GM12878 (cell line): ENCODE measurements at places on chromosomes 16 and 17. TPM values are rescaled to one million over a fixed set of nuclear protein-coding genes. Genes with fewer than 3 reads are reported as not detected.

The KRTAP9-2 gene
- polyA plus RNA-seq: not detected in 2 replicates

GRCh38 chr17:49260011-49260816 is 29.6 kb upstream of the PHOSPHO1 start:
- no peak for DNase-seq

The CHST6 gene
- polyA plus RNA-seq: 0.46 and 0.57 TPM in 2 replicates

- DNase-seq: no peak
Observed at GRCh38 chr17:73495641-73496040, 148.6 kb downstream of the SDK2 start.
